ENCODE measurements at places on chromosomes 7 and 10. TPM values are rescaled to one million over a fixed set of nuclear protein-coding genes. Genes with fewer than 3 reads are reported as not detected.

GRCh38 chr7:20539201-20539600 lies 76.3 kb upstream of the ABCB5 start:
- no peak for DNase-seq

DNA sequence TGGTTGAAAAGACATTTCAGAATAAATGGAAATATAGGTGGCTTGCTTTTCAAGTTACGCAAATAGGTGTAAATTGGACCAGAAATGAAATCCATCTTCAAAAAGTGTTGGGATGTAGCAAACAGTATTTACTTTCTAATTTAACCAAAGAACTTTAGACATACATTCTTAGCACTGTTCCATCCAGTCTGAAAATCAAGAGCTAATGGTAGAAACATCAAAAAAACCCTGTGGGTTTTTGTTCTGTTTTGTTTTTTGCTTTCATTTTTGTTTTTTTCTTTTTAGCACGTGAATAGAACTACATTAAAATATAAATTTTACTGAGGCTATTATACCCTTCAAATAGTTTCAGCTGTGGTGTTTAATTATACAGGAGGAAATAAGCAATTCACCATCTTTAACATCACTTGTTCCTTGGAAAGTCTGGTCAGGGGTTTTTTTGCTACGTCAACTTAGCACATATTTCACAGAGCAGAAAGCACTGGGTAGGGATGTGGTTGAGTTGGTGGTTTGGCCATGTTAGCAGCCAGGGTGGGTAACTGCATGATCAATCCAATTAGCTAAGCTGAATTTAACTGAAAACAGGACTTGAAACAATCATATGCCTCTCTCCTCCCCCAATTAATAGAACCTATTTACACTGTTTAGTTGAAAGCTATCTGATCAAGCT lies 275.4 kb upstream of the PFKP start:
- DNase-seq = no peak

DNA sequence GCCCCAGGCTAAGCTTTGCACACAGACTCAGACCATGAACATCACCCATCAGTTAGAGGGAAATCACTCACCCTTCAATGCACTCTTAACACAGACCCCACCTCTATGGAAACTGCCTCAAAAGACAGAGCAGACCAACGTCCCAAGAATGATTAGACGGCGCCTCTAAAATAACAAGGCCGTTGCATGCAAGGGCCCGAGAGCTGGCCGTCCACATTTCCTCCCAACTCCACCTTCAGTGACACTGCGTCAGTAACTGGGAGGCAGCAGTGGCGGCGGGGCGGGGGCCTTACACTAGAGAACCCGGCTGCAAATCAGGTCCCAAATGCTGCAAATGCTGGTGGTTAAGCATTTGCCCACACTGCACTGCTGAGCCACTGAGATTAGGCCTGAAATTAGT lies 115.0 kb downstream of the PTPRN2 start:
- no peak for DNase-seq

GRCh38 chr7:46725838-46726237 lies 804.8 kb upstream of the IGFBP3 start:
- no peak for DNase-seq

Gene KIF11
- 5.7 TPM for total RNA-seq

Gene RHOBTB1
- 21.3 TPM for total RNA-seq

GRCh38 chr7:121960678-121961077 lies 87.7 kb downstream of the PTPRZ1 start:
- DNase-seq = no peak

GRCh38 chr10:5446390-5446926 lies 34.1 kb downstream of the NET1 start:
- peak; percentile 69 for DNase-seq

Data from kidney epithelial cell (primary cell).